Substantia nigra (tissue), 51 donors: ENCODE measurements at places on chromosomes 6 and 20.

GRCh38 chr20:13659288-13659687, 20.6 kb upstream of the TASP1 start:
- DNase-seq: no peak

DNA sequence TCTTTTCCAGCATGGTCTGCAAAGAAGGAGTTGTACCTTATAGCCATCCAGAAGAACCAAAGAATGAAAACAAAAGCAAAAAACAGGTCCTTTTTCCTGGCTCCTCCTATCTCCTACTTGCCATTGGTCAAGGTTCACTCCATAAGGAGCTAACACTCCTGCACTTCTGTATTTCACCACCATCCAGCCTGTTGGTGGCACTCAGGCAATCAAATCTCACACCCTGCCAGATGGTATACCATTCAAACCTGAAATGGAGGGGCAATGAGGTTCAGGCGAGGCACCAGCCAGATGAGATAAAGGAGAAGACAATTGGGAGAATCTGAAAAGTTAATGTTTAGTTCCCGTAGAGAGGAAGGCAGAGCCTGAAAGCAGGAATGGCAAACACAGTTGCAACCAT, 203.8 kb downstream of the ALDH8A1 start:
- no peak for DNase-seq

DNA sequence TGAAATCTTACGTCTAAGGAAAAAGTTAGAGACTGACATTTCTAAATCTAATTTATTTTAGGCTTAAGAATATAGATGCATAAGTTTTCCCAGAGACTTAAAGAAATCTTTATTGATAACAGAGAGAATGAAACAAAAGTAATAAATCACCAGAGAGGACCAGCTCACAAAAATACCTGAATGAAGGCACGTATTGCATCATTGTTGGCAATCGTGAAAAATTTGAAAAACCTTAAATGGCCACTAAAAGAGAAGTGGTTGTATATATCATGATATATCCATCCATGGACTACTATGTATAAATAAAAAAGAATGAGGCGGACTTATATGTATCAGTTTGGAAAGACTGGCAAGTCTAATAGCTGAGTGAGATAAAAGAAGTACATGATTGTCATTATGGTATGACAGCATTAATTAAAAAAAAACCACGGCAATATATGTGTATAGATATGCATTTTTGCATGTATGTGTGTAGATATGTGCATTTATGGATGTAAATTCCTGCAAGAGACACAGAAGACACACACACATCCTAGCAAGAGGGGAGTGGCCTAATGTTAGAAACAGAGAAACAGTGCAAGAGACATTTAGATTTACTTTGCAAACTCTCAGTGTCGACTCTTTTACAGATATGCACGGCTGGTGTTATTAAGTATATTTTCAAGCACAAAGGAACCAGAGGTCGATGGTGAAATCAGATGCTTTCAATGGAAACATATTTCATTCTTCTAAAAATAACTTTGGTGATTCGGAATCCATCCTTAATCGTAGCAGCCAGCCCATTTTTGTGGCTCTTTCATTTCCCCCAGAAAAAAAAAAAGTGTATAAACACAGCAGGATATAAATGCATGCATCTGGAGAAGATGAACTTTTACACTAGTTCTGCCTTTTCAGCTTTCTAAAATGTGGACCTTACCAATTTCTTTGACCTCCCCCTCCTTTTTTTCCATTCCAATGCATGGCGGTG, 156.1 kb upstream of the SALL4 start:
- DNase-seq: no peak

GRCh38 chr20:9071976-9072726, 3.3 kb downstream of the PLCB4 start:
- DNase-seq: no peak

DNA sequence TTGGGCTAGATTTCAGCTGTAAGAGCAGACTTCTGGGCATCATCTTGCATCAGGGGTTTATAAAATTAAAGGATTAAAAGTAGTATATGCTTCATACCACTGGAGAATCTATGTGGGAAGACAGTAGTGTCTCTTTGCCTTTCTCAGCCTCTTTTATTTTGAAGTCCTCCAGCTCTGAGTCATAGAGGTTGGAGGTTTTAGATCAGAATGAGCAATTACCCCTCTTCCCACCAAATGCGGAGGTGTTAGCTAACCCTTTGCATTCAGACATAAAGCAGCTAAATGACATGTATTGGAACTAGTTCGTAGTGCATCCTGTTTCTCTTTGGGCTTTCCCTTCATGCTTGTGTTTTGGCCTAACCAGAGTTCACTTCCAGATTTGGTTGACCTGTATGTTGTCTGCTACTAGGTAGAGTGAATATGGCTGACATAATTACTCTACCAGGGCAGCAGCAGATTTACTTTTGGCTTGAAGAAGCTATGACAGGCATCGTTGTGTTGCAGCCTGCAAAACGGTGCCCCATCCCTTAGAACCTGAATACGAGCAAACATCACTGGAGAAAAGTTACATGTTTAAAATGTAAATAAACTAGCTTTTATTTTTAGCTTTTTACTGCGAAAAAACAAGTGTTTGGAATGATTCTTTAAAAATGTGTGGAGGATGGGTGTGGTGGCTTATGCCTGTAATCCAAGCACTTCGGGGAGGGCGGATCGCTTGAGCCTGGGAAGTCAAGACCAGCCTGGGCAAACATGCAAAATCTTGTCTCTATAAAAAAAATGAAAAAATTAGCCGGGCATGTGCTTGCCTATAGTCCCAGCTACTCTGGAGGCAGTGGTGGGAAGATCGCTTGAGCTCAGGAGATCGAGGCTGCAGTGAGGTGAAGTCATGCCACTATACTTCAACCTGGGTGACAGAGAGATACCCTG, 82.2 kb downstream of the MYO6 start:
- no peak for DNase-seq

- no peak for DNase-seq
These were observed 2.1 kb downstream of the C20orf144 start for GRCh38 chr20:33664085-33664761.

DNA sequence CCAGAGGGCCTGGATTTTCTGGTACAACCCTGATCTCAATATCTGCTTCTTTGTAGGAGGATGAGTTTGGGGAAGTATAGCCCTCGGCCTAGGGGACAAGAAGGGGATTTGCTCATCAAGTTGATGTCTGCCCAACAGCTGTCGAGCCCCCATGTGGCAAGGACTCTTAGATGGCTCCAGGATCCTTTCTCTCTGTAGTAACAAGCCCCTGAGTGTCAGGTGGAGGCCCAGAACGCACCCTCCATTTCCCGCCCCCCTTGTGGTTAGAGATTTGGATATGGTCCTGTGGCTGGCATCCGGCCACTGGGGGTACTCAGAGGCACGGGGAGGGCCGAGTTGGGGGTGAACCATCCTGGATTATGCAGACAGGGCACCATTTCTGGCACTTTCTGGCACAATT, 50.1 kb downstream of the CTCFL start:
- no peak for DNase-seq

DNA sequence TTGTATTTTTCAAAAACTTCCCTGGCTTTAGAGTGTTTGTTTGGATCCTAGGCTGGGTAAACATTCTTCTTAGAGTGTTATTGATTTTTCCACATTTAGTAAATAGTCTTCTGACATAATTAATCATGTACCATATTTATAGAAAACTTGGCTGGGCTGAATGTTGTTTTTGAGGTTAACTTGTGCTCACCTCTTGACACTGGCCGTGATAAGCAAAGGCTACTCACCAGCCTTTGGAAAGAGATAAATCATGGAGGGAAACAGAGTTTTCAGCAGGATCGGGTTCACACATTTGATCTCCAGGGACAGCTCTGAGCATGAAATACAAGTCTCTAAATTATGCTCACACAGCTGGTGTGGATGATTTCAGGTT, 6.2 kb upstream of the CD93 start:
- DNase-seq: no peak

DNA sequence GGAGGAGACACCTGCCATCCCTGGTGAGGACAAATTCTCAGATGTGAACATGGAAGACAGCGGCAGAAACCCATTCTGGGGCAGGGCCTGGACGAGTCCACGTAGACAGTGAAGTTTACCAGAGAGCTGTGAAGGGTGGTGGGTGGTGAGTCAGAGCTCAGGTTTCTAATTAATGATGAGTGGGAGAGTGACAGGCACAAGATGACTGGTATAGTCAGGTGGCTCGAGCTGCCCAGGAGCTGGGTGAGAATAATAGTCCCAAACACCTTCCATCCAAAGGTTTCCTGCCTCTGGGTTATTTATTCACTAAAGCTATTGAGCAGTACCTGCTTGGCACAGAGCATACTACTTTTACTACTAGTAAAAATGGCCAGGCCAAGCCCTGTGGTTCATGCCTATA, 6.0 kb downstream of the TLDC2 start:
- DNase-seq: no peak

- DNase-seq: no peak
These were observed 27.0 kb downstream of the CBFA2T2 start for GRCh38 chr20:33516882-33517281.

GRCh38 chr6:109480993-109481480, 2.0 kb downstream of the ZBTB24 start:
- no peak for DNase-seq

GRCh38 chr20:15789079-15789478, 784.2 kb downstream of the KIF16B start:
- no peak for DNase-seq

- no peak for DNase-seq
These were observed 459.9 kb downstream of the BCKDHB start for GRCh38 chr6:80566361-80566760.

- peak; percentile 5 for DNase-seq
These were observed 1.3 kb downstream of the MAPK14 start for GRCh38 chr6:36028877-36029324.

DNA sequence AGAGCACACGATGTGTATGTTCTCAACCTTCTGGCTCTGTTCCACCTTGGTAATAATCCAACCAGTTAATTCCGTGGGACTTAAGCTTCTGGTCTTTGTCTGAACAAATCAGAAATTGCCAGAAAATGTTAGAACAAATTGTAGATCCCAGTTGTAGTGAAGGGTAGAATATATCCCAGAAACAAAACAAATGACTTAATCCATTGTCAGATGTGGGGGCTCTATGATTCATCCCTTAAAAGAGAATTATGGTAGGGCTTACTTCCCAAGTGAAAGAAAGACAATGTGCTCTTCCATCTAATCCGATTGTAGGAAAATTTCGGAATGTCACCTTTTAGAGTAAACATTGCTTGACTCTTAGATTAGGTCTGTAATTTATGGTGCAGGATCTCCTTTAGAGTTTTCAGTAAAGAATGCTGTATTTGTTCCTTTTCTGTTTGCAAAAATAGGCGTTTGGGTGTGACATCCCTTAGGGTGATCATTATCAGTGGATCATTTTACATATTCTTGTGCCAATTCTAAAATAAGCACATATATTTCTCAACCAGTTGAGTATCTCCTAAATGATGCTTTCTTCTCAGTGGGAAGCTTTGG, 234.5 kb upstream of the ZNF217 start:
- no peak for DNase-seq

- DNase-seq: no peak
These were observed 38.5 kb downstream of the TRAM2 start for GRCh38 chr6:52538252-52538900.

GRCh38 chr6:6890400-6890858, 217.3 kb upstream of the RREB1 start:
- no peak for DNase-seq

DNA sequence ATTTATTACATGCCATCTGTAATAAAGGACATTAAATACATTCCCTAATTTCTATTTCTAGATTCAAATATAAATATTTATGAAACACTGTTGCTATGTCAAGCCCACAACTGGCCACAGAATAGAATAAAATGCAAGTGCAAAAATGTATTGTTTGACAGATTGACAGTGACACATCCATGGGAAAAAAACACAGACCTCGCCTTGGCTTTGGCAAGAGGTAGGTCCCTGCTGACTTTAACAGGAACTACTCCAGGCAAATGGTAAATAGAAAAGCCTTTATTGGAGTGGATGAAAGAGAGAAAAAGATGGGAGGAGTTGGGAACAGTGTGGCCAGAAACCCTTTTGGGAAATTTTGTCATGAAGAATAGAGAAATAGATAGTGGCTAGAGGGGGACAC, 622.9 kb downstream of the UTRN start:
- no peak for DNase-seq

DNA sequence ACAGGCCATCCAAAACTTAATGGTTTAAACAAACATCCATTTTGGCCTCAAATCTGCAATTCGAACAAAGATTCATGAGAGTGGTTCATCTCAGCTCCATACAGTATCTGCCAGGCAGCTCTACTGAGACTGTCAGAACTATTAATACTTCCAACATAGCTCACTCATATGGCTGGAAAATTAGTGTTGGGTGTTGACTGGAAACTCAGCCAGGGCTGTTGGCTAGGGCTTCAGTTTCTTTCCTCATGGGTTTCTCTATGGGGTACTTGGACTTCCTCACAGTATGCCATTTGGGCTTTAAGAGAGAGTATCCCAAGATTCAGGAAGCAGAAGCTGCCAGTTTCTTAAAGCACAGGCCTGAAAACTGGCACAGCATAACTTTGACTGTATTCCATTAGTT, 240.3 kb downstream of the TPBG start:
- no peak for DNase-seq

DNA sequence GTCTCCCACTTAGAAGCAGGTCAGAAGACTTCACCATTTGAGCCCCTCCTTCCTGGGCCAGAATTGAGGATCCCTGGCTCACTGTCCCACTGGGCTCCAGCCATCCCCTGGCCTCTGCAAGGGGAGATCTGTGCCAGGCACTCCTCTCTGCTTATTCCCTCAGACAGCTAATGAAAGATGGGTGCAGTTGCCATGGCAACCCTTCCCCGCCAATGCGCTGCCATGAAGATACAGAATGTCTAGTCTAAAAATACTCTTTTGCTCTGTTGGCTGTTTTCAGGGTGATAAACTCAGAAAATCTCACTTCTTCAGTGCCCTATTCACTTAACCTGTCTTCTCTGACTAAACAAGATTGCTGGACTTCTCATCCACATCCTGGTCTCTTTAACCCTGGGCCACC, 13.6 kb upstream of the TTLL2 start:
- DNase-seq: no peak

GRCh38 chr20:31522731-31523130, 8.5 kb downstream of the HM13 start:
- no peak for DNase-seq

- no peak for DNase-seq
These were observed 6.5 kb downstream of the GFOD1 start for GRCh38 chr6:13480631-13481501.

GRCh38 chr6:3455569-3456394, 1.1 kb downstream of the SLC22A23 start:
- DNase-seq: peak; percentile 68

DNA sequence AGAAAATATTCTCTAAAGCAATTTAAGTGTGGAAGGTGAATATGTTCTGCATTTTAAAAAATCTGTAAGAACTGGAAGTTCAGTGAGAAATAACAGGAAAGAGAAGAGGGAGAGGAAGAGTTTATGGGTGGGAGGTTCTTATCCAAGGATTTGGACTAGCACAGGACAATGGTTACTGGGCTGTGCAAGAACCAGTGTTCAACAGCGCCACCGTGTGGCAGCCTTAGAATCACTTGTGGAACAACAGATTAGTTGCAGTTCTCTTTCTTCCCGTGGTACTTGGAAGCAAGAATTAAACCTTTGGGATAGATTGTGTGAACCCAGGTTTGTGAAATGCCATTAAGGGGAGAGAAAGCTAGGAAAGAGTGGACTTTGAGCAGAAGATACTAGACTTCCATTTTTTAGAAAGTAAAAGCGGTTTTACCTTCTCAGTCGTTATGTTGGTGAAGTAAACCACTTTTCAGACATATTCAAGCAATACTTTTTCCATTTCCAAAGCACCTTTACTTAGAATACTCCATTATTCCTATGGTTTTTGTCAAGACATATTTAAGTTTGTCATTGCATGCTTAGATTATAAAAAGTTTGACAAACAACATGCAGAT, 436.7 kb downstream of the RNF144B start:
- DNase-seq: no peak
